ENCODE measurements at places on chromosomes 3 and 15.
A peak's percentile ranks its signal among the peaks of the same experiment; 100 is the strongest.

DNA sequence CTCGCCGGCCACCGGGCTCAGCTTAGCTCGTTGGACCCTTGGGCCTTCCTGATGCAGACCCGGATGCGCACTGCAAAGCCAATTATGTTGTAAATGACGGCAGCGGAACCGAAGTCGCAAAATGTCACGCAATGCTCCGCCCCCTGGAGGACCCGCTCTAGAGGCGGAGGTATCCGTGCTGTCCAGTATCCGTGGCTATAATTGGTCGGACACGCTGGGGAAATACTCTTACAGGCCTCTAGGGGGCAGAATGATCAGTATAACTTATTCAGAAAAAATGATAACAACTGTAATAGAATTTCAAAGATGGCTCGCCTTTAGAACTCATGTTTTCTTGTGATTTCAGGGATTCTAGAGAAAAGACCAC is at the start of gene PRR23B:
PRR23B (minus strand) TSS at position 59 of the 367 bp plus-strand sequence. CDS start 265 bp downstream, outside the sequence.
- no peak for DNase-seq

DNA sequence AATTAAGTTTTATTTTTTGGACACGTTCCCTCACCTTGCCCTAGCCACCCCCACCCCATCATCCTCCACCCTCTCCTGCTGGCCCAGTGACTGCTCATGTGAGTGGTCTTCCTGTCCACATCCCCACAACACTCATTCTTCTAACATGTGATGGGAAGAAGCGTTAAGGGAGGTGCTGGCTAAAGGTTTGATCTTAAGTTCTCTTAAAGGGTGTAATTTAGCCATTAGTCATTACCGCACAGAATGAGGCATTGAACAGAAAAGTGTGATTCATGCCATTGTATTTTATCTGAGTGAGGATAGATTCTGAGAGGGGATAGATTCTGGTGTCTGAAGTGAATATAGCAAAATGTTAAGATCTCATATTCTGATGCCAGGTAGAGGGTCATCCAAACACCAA is 272.9 kb upstream of the TPM1 start:
- DNase-seq = peak; percentile 72

GRCh38 chr3:160709477-160710182 is 32.7 kb downstream of the ARL14 start:
- DNase-seq = no peak

- DNase-seq = no peak
Observed at GRCh38 chr3:16509721-16510619, 3.5 kb downstream of the RFTN1 start.

- DNase-seq = no peak
Observed at GRCh38 chr3:1197051-1197450, 104.2 kb downstream of the CNTN6 start.

- DNase-seq = peak; percentile 78
Observed at GRCh38 chr3:171712171-171712938, 97.9 kb downstream of the PLD1 start.

GRCh38 chr3:178131801-178132200 is 404.4 kb upstream of the KCNMB2 start:
- peak; percentile 77 for DNase-seq

- no peak for DNase-seq
Observed at GRCh38 chr3:153614140-153614539, 452.1 kb downstream of the RAP2B start.

DNA sequence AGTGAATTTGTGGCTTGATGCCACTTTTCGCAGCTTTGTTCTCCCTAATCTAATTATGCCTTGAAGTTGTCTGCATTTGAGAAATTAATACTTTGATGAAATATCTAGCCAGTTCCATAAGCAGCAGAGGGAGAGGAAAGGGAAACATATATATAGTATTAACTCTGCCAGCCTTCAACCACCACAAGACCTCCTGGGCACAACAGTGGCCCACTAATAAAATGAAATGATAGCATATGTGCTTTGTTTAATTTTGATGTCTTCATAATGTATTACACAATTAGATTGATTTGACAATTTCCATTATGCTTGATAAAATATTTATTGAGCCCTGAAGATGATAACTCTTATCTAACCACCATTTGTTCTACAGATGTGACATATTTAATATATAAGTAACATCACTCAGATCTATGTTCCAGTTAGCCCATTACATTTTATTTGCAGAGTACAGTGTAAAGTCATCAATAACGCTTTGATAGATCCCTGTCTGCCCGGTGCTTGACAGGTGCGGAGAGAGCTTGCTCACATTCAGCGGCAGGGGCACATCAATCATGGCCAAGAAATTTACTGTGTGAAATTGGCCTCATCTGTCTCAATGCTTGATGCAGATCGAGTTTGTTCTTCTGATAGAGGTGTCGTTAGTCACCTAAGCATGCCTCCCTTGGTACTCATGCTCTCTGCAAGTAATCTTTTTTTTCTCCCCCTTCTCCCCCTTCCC is 187.4 kb downstream of the MECOM start:
- DNase-seq = no peak

- no peak for DNase-seq
Observed at GRCh38 chr3:38163117-38163840, 2.1 kb upstream of the OXSR1 start.

- DNase-seq = no peak
Observed at GRCh38 chr3:15264486-15264885, 58.4 kb downstream of the CAPN7 start.

DNA sequence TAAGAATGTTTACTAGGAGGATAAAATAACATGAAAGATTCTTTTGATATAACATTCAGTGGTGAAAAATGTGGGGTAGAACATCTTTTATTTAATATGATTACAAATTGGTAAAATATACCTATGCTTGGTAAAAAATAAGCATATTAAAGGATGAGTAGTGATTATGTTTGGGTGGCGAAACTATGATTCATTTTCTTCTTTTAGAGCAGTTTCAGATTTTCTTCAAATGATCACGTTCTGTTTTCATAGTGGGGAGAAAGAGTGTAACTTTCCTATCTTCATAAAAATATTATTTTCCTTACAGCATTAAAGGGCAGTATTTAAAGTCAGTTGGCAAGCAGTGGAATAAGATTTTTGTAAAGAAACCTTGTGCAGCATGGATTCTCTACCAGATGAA is 15.5 kb downstream of the DZIP3 start:
- no peak for DNase-seq

DNA sequence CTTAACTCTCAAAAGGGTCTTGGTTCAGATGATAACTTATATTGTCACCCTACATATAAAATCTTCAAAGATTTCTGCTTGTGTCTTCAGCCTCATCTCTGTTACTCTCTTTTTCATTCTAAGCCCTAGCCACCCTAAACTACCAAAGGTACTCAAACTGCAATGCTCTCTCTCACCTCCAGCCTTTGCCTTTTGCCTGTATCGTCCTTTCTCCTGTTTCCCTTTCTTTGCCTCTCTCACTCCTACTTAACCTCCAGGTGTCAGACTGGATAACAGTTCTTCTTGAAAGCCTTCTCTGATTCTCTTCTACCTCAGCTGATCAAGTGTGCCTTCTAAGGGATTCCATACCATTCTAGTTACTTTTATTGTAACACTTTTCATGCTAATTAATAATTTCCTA is 149.8 kb downstream of the SERPINI1 start:
- DNase-seq = no peak

DNA sequence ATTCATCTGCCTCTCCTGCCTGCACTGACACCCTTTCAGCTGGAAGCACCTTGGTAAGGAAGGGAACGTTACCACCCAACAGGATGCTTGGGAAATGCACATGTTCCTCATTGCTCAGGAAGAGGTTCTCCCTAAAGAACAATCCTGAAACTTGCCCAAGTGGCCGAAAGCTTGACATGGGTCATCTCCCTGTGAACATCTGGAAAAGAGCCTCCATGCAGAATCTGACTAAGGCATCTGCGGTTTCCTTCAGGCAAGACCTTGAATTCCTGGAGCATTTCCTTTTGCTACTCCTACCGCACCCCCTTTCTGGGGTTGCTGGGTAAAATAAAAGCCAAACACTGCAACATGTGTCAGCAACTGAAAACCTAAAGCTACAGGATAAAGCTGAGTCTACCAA is 68.7 kb upstream of the SNRK start:
- no peak for DNase-seq

DNA sequence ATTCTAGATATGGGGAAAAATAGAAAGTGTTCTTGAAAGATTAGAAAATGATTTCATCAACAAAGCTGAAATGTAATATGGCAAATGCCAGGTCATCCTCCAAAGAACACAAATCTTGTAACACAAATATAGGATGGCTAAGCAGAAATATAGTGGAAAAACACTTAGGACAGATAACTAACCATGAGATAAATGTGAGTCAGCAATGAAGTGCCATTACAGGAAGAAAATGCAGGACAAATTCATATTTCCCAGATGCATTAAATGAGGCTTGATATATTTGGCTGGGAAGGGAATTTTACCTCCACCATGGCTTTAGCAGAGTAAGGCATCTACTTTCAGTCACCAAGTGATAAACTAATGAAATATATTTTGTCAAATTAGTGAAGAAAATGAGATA is 92.8 kb upstream of the SEMA6D start:
- DNase-seq = no peak

DNA sequence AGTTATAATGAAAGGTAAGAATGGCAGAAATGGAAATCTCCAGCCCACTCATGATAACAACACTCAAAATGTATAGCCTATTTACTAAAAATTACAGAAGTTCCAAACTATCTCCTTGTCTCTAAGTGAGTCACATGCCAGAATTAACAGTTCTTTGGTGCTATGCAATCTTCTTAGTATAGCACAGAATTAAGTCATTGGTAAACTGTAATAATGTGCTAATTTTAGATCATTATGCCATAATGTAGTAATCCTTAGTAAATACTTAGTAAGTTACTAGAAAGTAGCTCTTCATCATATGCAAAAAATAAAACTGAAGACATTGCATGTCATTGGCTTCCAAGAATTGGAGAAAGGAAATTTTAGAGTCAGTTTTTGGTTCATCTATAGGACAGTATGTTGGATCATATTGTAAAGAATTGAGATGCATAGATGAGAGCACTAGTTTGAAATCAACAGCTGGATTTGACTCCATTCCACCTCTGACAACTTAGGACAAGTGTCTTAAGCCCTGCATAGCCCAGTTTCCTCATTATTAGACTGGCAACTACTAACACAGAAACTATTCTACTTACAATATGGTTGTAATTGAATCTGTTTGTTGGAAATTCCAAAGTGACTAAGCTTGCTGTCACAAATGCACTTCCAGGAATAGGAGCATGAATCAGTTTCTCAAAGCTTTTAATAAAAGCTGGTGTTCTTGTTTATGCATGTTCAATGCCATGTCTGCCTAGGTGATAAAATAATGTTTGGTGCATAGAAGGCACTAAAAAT is 40.1 kb upstream of the CD47 start:
- DNase-seq = peak; percentile 91

GRCh38 chr15:48664436-48664835 is 18.9 kb upstream of the FBN1 start:
- DNase-seq = no peak

- no peak for DNase-seq
Observed at GRCh38 chr3:42473083-42473932, 29.1 kb upstream of the VIPR1 start.
